ENCODE measurements at places on chromosomes 5 and 9.

DNA sequence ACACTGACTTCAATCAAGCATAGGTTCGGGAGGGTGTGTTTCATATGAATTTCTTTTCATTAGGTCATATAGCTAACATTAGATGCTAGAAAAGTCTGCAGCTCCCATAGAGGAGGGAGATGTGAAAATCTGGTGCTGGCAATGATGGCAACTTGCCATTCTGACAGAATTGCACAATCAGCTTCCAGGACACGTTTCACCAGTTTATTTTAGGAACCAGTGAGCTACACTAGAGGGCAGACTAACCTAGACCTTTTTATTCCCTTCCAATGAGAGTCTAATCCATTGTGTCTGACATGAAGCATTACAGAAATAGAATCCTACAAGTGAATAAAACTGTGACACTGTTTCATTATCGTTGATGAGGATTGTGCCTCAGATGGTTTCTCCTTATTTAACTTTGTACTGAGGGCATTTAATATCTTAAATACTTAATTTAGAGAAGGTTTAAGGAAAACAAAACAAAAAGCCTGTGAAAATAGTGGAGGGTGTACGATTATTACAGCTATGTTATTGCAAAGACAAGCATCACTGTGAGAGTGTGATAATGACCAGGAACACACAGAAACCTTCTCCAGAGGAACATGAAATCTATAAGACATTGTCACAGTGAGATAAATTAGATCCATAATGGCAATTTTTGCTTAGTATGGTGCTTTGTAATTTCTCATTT is 363.3 kb upstream of the RPS23 start:
- DNase-seq = peak; percentile 52
- peaks cover 7% of the 10 kb centered on the region for H3K4me1 ChIP-seq
- no peak overlapping the region for H3K27ac ChIP-seq

DNA sequence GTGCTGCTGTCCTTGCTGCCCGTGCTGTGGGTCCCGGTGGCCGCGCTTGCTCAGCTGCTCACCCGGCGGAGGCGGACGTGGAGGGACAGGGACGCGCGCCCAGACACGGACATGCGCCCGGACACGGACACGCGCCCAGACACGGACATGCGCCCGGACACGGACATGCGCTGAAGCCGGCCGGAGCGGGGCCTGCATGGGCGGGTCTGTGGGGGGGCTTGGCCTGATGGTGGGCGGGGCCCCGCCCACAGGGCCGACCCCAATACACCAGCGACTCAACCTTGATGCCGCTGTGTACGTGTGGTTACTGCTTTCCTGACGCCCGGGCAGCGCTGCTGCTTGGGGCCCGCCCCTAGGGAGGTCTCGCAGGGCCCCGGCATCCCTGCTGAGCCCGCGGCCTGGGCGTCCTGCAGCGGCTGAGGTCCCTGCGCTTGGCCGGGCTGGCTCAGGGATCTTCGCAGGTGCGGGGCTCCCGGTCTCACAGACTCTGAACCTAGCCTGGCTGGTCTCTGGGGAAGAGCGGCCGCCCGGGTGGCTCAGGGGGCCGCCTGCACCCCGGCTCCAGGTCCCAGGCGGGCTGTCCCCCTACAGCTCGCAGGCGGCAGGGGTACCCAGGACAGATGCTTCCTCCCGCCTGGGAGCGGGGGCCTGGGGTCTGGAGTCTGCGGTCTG is 20.9 kb downstream of the SLC6A18 start:
- H3K27me3 ChIP-seq = peaks cover 54% of the 10 kb centered on the region
- H3K27ac ChIP-seq = no peak overlapping the region
- H3K4me1 ChIP-seq = peaks cover 21% of the 10 kb centered on the region
- H3K4me3 ChIP-seq = no peak overlapping the region
- H3K36me3 ChIP-seq = no peaks in the 10 kb centered on the region
- no peak for DNase-seq

DNA sequence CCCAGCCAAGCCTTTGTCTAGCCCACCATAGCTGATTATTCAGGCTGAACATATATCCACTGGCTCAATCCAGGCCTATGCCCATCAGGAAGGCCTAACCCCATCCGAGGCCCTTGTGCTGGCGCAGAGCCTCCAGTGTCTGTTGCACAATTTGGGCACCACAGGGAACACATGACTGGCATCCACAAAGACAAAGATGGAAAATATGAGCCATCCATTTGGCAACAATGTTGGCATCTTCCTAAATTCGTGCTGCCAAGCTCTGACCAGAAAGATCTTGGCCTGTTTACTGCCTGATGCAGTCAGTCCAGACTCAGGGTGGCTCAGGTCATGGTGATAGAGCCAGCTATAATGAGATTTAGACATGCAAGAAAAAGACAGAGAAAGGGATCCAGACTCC is 233.8 kb downstream of the PIK3R1 start:
- DNase-seq = no peak
- H3K36me3 ChIP-seq = no peaks in the 10 kb centered on the region
- H3K27ac ChIP-seq = no peak overlapping the region

GRCh38 chr5:149782895-149783586 is 52.9 kb downstream of the PPARGC1B start:
- H3K4me3 ChIP-seq = no peak overlapping the region
- no peaks in the 10 kb centered on the region for H3K36me3 ChIP-seq
- no peaks in the 10 kb centered on the region for H3K27me3 ChIP-seq
- peaks cover 9% of the 10 kb centered on the region for H3K4me1 ChIP-seq
- no peak for DNase-seq

DNA sequence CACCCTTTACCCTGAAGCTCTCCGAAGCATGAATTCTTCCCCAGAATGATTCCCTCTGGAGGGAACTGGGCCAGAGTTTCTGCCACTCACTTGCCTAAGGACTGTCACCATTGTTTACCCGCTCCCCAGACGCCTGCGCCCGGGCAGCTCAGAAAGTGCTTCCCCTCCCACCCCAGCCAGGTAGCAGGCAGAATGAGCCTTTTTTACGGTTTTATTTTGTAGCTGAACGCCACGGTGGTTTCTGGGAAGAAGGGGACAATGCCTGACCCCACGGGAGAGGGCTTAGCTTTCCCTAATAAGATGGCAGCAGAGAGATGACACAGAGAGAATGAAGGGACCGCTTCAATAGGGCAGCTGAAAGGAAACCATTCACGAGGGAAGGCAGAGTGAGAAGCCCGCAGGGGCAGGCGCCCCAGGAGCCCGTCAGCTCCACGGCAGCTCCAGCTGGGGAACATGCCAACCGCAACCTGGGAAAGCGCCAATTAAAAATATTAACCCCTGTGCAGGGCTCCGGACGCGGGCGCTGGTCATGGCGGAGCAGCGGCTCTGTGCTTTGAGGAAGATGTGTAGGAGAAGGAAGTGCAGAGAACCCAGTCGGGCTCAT is 20.4 kb upstream of the NTNG2 start:
- no peak overlapping the region for H3K4me3 ChIP-seq
- DNase-seq = no peak
- no peak overlapping the region for H3K27ac ChIP-seq
- H3K27me3 ChIP-seq = peaks cover 9% of the 10 kb centered on the region
- H3K36me3 ChIP-seq = no peaks in the 10 kb centered on the region

GRCh38 chr9:133727277-133727875 is 10.8 kb downstream of the SARDH start:
- no peaks in the 10 kb centered on the region for H3K36me3 ChIP-seq
- peaks cover 22% of the 10 kb centered on the region for H3K27me3 ChIP-seq
- no peak for DNase-seq
- no peak overlapping the region for H3K27ac ChIP-seq
- no peaks in the 10 kb centered on the region for H3K4me1 ChIP-seq

GRCh38 chr9:133347985-133348717 is at the start of the genes MED22 and RPL7A:
TSS of gene MED22 (minus strand) at chr9:133348131. CDS start at chr9:133346662, 1,469 bp downstream.
TSS of gene RPL7A (plus strand) at chr9:133348218. CDS start at chr9:133348244, 26 bp downstream.
- no peaks in the 10 kb centered on the region for H3K27me3 ChIP-seq
- H3K27ac ChIP-seq = peak within 1 kb of the TSS; percentile 94
- H3K4me3 ChIP-seq = peak within 1 kb of the TSS; percentile 69
- peak; percentile 94 for DNase-seq

DNA sequence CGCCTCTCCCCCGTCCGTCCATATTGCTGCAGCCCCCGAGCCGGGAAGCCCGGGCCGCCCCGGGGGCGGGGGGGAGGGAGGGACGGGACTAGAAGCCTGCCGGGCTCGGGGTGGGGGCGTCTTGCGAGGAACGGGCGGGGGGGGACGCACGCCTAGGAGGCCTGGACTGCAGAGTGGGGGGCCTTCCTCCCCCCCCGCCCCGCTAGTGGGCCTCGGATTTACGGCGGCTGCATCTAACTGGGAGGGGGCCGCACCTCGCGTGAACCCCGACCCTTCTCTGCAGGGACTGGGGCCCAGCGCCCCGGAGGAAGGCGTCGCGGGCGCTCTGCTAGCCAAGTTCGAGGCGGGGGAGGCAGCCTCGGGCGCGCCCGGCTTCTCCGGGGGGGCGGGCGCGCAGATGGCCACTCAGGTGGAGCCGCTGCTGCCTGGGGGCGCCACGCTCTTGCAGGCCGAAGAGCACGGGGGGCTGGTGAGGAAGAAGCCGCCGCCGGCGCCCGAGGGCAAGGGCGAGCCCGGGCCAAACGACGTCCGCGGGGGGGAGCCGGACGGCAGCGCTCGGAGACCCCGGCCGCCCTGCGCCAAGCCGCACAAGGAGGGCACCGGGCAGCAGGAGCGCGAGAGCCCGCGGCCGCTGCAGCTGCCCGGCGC is at the start of gene LARP1:
Gene LARP1, plus strand, starts transcription at position 17 of the 648 bp plus-strand sequence. Its CDS starts 381 bp downstream, at position 398.
- H3K4me3 ChIP-seq = peak within 1 kb of the TSS; percentile 91
- peaks cover 18% of the 10 kb centered on the region for H3K4me1 ChIP-seq
- no peaks in the 10 kb centered on the region for H3K27me3 ChIP-seq
- no peaks in the 10 kb centered on the region for H3K36me3 ChIP-seq
- peak within 1 kb of the TSS; percentile 85 for H3K27ac ChIP-seq

DNA sequence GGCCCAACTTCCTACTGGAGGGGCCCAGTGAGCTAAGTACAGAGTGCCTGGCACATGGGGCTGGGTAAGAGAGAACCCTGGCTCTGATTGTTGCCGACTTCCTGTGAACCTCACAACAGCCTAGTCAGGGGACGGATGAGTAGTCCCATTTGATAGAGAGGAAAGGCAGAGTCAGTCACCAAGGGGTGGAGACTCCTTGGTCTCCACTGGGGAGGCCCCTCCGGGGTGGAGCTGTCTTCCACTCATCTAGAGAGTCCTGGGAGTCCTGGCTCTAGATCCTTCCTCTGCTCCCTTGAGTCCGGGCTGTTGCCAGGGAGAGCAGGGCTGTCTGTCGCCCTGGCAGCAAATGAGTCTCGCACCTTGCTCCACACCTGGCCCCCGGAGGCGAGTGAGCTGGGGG is 8.0 kb downstream of the GRK6 start:
- no peak overlapping the region for H3K27ac ChIP-seq
- no peaks in the 10 kb centered on the region for H3K27me3 ChIP-seq
- DNase-seq = no peak
- H3K4me3 ChIP-seq = no peak overlapping the region

GRCh38 chr5:31116466-31117031 is 76.9 kb upstream of the CDH6 start:
- no peaks in the 10 kb centered on the region for H3K36me3 ChIP-seq
- no peaks in the 10 kb centered on the region for H3K27me3 ChIP-seq
- H3K4me1 ChIP-seq = no peaks in the 10 kb centered on the region
- H3K27ac ChIP-seq = no peak overlapping the region
- DNase-seq = no peak

DNA sequence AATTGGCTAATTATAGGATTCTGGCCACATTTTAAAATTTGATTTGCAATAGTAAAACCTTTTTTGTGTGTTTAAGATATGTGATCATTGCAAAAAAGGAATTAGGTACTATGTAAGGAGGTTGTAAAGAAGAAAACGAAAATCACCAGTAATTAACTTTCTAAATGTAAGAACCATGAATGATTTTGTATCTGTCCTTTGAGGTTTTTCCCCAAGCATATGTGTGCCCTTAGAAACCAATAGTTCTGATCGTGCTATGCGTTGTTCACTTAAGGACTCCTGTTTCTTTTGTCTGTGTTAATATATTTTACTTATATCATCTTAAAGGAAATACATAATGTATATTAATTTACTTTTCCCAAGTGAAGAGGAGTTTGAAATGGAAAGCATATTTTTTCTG is 410.2 kb downstream of the PSAT1 start:
- no peaks in the 10 kb centered on the region for H3K27me3 ChIP-seq
- H3K4me1 ChIP-seq = no peaks in the 10 kb centered on the region
- H3K36me3 ChIP-seq = no peaks in the 10 kb centered on the region
- no peak for DNase-seq
- no peak overlapping the region for H3K4me3 ChIP-seq
- H3K27ac ChIP-seq = no peak overlapping the region

DNA sequence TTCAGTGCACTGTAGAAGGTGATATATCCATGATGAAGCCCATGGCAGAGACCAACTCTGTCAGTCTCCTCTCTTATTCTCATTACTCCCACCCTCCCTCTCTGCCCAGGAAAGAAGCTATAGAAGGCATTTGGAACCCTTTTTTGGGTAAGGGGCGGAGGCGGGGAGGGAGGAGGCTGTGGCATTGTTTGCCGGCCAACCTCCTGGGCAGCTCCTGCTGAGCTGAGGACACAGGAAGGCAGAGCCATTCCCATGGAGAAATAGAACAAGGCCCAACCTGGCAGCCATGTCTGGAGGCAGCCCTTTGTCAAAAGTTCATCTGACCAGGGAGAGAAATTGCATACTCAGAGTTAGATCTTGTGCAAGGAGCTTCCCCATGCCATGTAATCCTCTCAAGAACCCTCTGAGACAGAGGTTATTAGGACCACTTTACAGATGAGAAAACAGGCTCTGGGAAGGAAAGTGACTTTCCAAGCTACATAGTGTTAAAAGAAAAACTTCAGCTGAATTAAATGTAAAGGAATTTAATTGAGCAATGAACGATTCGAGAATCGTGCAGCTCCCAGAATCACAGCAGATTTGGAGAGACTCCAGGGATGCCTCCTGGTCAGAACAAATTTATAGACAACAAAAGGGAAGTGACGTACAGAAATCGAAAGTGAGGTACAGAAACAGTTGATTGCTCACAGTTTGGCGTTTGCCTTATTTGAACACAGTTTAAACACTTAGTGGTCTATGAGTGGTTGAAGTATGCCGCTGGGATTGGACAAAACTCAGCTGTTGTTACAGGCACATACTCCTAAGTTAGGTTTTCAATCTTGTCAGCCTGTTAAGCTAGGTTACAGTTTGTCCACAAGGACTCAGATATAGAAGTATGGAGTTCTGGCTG is 158.6 kb downstream of the MELK start:
- H3K27me3 ChIP-seq = no peaks in the 10 kb centered on the region
- no peaks in the 10 kb centered on the region for H3K4me1 ChIP-seq
- DNase-seq = no peak
- H3K27ac ChIP-seq = no peak overlapping the region

- no peaks in the 10 kb centered on the region for H3K27me3 ChIP-seq
- H3K4me3 ChIP-seq = no peak overlapping the region
- H3K4me1 ChIP-seq = peaks cover 29% of the 10 kb centered on the region
- no peak overlapping the region for H3K27ac ChIP-seq
- no peaks in the 10 kb centered on the region for H3K36me3 ChIP-seq
Observed at GRCh38 chr9:134295101-134295745, 31.0 kb upstream of the RXRA start.

GRCh38 chr9:127027694-127028093 is 94.7 kb downstream of the ANGPTL2 start:
- H3K4me1 ChIP-seq = no peaks in the 10 kb centered on the region
- H3K27ac ChIP-seq = no peak overlapping the region
- no peaks in the 10 kb centered on the region for H3K36me3 ChIP-seq

DNA sequence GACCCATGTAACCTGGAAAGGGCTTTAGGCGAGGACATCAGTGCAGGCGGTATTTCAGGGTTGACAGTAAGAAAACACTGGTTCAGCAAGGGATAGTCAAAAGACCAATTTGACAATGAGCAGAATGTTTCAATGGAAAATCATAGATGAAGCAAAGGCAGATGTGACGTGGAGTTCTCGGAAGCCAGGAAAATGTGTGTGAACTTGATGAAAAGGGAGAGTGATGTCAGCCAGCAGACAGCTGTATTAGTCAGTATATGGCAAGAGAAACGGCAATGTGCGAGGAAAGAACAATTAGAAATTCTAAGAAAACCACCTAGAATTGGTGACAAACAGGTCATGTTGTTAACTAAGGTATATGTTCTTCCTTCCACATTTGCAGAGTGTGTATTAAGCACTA is 503.9 kb upstream of the DAB2 start:
- H3K36me3 ChIP-seq = no peaks in the 10 kb centered on the region
- no peak overlapping the region for H3K27ac ChIP-seq
- H3K4me3 ChIP-seq = no peak overlapping the region
